ENCODE measurements at places on chromosomes 5 and 9.

- DNase-seq, result no peak
Observed at GRCh38 chr9:27280860-27281259, 16.1 kb downstream of the EQTN start.

- no peak for DNase-seq
Observed at GRCh38 chr5:149151717-149152116, 10.4 kb downstream of the ABLIM3 start.

DNA sequence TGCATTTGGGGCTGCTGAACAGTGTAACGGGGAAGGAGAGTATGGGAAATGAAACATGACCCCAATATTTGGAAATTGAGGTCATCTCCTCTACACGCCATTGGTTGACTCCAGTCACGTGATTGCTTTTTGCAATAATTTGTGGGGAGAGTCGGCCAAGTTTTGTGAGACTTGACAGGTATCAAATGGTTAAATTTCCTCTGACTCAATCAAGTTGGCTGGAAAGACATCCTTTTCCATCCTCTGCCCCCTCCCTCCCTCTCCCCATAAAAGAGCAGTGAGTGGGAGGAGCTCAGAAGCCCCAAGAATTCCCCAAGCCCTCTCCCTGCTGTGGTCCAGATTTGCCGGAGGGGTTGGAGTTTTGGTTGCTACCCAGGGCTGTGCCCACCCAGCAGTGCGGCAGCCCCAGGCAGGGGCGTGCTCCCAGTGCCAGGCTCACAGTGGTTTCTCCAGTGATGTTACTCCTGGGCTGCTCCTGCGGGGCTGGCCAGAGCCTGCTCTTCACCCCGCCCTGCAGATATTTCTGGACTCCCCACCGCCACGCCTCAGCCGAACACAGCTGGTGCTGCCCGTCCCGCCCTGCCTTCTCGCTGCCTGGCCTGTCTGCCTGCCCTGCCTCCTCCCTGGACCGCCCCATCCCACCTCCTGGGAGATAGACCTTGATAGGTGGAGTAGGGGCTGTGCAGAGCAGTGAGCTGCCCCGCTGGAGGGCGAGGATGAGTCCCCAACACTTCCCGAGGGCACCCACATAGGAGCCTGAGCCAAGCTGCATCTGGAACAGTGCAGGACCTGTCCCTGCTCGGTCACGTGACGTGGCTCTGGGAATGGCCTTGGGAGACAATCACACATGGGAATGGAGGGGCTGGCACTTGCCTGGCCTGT lies 3.4 kb downstream of the COL5A1 start:
- peak; percentile 80 for DNase-seq

DNA sequence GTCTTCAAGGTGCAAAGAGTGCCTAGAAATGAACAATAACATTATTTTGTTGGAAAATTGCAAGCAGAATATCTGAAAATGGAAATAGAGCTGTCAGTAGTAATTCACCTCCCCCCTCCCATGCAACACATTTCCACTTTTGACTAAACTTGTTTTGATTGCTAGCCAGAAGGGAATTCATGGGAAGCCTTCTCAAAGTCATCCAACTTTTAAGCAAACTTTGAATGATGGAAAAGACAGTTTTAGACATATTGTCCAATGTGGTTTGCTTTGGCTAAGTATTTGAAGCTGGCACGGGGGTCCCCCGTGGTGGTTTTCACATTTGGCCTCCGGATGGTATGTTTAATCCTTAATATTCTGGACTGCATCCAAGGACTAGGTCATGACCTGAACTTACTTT lies 7.5 kb downstream of the NR2F1 start:
- DNase-seq, result no peak
